Testis (tissue), 5 donors: ENCODE measurements at places on chromosomes 2 and 18. TPM values are rescaled to one million over a fixed set of nuclear protein-coding genes. Genes with fewer than 3 reads are reported as not detected.
A peak's percentile ranks its signal among the peaks of the same experiment; 100 is the strongest.

Gene CIB4
- 30.6 TPM for polyA plus RNA-seq

DNA sequence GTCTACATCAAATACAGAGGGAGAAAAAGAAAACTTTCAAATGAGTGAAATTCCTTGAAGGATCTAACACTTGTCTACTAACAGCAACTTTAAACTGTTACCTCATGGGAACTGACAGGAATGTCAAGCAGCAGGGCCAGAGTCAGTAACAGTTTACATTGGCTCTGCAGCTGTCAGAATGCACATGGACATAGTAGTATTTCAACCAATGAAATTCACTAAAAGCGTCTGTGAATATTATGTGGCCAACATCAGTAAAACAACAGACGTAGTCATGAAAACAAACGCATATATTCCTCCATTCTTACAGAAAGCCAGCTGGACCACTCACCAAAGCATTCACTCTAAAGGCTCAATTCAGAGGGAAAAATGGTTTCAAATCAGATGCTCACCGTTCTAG is 79.3 kb upstream of the RNU4ATAC start:
- no peaks in the 10 kb centered on the region for H3K36me3 ChIP-seq
- H3K27me3 ChIP-seq: no peaks in the 10 kb centered on the region
- no peak overlapping the region for H3K27ac ChIP-seq
- H3K4me3 ChIP-seq: no peak overlapping the region
- DNase-seq: no peak
- H3K4me1 ChIP-seq: no peaks in the 10 kb centered on the region

GRCh38 chr2:76599732-76600368 is 889.1 kb upstream of the GCFC2 start:
- DNase-seq: peak; percentile 87
- H3K27ac ChIP-seq: no peak overlapping the region
- no peaks in the 10 kb centered on the region for H3K27me3 ChIP-seq

Gene CTLA4
- polyA plus RNA-seq: 1.2 TPM

- H3K27me3 ChIP-seq: no peaks in the 10 kb centered on the region
- H3K36me3 ChIP-seq: no peaks in the 10 kb centered on the region
- no peak overlapping the region for H3K4me3 ChIP-seq
- no peak overlapping the region for H3K27ac ChIP-seq
- peaks cover 16% of the 10 kb centered on the region for H3K4me1 ChIP-seq
- DNase-seq: no peak
These were observed 3.5 kb downstream of the CWC22 start for GRCh38 chr2:180003559-180003958.

DNA sequence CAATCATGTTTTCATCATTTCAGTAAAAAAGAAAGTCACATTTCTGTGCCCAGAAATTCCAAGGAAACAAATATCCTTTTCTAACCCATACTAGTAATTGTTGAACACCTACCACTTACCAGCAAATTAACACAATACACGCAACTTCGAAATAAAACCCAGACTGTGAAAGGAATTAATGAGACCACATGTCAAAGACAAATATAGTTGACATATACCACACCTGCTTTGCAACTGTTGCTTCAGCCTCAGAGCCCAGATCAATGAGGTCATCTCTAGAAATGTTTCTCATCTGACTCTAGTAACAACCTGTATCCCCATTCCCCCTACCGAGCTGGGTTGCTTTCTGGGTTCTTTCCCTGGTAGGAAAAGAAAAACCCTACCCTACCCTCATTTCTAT is 52.6 kb downstream of the TRIP12 start:
- H3K27me3 ChIP-seq: no peaks in the 10 kb centered on the region
- H3K27ac ChIP-seq: no peak overlapping the region
- no peaks in the 10 kb centered on the region for H3K36me3 ChIP-seq
- H3K4me3 ChIP-seq: no peak overlapping the region
- peaks cover 6% of the 10 kb centered on the region for H3K4me1 ChIP-seq
